Foreskin keratinocyte (primary cell): ENCODE measurements at places on chromosomes 3 and 15.

- no peak for DNase-seq
Measured at GRCh38 chr15:60767134-60767824, 288.3 kb upstream of the ICE2 start.

DNA sequence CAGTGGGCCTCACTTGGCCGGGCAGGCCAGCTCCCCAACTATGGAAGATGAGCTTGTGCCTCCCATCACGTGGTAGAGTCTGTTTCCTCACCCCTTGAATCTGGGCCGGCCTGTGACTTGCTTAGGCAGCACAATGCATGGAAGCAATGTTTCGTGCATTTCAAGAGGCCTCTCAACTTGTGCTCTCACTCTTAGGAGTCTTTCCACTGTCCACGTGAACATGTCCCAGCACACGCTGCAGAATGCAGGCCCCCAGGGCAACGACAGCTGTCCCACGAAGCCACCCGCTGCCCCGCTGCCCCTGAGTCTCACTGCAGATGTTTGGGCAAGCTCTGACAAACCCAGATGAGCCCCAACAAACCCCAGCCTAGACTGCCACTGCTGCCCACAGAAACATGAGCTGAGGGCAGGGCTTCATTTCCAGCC lies 27.2 kb upstream of the SLC41A3 start:
- no peak for DNase-seq

- no peak for DNase-seq
Measured at GRCh38 chr15:61157933-61158332, 71.2 kb downstream of the RORA start.

GRCh38 chr3:128911911-128912310 lies 32.5 kb downstream of the ACAD9 start:
- no peak for DNase-seq

DNA sequence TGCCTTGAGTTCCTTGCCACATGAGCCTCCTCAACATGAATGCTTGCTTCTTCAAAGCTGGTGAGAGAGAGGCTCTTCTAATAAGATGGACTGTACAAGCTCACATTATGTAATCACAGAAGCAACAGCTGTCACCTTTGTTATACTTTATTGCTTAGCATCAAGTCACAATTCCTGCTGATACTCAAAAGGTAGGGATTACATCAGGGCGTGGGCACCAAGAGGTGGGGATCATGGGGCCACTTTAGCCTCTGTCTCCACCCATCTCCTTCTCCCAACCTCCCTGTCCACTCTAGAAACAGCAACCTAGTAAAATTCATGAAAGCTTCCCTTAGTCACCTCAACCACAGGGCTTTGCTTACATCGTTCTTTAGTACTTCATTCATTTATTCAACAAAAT lies 95.9 kb downstream of the FAM43A start:
- no peak for DNase-seq

GRCh38 chr3:169792359-169792758 lies 19.2 kb downstream of the MYNN start:
- DNase-seq: no peak

DNA sequence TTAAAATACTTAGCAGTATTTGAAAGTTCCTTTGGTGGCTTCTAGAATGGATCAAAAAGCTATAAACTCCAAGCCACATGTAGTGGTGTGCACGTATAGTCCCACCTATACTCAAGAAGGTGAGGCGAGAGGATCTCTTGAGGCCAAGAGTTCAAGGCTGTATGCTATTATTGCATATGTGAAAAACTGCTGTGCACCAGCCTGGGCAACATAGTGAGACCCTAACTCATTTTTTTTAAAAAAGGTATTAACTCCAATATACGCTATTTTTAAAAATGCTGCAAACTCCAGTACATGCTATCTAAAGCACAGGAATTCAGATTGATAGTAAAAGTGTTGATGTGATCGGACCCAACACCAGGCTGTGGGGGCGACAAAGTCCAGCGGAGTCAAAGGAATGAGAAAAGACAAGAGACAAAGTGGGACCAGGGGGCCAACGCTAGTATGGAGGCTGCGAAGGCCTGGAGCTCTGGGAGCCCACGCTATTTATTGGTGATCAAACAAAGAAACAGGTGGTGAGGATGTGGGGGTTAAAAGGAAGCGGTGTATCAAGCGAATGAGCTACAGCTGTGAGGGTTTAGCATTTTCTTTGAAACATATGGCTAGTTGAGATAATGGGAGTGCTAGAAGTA lies 66.6 kb downstream of the ARIH1 start:
- DNase-seq: no peak

DNA sequence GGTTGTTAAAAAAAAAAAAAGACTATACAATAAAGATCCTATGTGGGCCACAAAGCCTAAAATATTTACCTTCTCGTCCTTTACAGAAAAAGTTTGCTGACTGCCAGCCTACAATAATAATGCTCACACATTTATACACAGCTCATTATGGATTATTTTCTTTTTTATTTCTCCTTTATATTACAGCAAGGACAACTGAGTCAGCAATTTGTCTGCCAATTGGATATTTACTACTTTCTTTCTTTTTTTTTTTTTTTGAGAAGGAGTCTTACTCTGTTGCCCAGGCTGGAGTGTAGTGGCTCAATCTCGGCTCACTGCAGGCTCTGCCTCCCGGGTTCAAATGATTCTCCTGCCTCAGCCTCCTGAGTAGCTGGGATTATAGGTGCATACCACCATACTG lies 142.2 kb downstream of the EBLN2 start:
- DNase-seq: no peak

GRCh38 chr3:147413686-147414389 lies 4.7 kb downstream of the ZIC1 start:
- no peak for DNase-seq

GRCh38 chr3:99833617-99834205 lies 16.0 kb downstream of the CMSS1 start:
- DNase-seq: no peak

DNA sequence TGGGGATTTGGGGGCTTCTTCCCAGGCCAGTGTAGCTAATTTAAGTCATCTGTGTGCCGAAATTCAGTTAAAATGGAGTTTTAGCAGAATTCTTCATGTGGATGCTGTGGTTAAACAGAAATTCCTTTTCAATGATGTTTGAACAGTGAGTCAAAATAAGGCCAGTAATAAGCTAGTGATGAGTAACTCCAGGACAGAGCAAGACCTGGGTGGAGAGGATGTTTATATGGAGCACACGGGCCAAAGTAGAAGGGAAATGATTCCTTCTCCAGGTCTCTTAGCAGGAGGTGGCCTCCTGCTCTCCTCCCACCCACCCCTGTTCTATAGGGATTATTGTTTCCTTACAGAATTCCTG lies 31.9 kb upstream of the UACA start:
- peak; percentile 66 for DNase-seq

GRCh38 chr3:54510506-54510905 lies 388.2 kb downstream of the CACNA2D3 start:
- no peak for DNase-seq

DNA sequence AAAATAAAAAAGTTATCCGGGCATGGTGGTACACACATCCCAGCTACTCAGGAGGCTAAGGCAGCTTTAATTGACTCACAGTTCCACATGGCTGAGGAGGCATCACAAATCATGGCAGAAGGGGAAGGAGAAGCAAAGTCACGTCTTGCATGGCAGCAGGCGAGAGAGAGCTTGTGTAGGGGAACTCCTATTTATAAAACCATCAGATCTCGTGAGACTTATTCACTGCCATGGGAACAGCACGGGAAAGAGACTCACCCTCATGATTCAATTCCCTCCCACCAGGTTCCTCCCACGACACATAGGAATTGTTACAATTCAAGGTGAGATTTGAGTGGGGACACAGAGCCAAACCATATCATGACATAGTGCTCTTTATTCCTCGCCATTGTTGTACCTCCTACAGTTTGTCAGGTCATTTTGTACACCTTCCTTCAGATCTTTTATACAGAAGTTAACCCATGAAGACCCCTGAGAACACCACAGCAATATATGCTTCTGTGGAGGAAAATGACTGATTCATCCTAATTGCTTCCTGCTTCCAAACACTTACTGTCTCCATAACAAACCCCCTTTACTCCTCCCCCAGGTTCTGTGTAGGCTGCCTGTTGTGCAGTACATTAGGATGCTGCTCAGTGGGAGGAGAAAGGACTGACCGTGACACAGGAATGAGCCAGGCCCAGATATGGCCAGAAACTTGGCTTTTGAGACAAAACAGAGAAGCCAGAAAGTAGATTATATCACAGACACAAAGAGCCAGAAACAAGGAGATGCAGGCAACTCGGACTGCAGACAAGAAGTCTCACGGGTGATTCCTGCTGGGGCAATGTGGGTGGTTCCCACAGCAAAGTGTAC lies 67.9 kb upstream of the HEG1 start:
- DNase-seq: no peak

- no peak for DNase-seq
Measured at GRCh38 chr3:13494463-13495350, 14.6 kb downstream of the HDAC11 start.

DNA sequence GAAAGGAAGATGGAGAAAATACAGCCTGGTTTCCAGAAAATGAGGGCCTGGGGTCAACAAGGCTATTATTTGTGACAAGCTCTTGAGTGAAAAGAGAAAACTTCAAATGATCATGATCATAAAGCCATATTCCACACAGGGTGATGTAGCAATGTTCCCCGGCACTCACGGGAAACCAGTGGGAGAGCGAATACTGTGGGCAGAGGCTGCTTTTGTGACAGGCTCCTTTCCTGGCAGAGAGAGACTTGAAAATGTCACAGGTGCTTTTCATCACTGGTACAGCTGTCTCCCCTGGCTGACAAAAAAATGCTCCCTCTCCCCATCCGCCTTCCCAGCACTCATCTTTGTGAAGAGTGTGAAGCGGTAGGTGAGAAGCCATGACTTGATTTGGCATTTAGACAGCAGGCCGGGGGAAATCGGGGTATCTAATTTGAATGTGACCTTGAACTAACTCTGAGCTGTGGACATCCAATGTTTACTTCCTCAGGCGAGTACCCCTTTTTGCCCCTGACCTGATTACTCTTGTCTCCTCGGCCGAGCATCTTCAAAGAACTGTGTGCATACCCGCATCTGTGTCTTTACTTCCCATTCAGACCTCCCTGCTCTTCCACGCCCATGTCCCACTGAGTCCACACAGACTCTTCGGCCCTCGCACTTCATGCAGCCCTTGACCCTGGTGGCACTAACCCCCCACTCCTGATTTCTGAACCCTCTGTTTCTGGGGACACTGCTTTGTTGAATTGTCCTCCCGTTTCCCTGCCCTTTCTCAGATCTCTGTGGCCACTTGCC lies 23.2 kb downstream of the CA12 start:
- no peak for DNase-seq

DNA sequence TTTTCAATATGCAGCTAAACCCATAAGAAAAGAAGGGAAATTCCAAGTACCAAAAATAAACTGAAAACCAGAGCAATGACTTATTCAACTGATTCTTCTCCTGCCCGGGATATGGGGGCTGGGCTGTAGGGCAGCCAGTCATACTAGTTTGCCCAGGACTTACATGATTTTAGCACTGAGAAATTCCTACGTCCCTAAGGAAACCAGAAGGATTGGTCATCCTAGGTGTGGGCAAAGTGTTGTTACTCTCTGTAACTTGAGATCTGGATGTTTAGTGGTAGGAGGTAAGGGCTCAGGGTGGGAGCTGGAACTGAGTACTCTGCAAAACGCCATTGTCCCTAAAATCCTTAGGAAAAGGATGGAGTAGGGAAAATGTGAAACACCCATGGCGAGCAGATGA lies 1.2 kb upstream of the DAZL start:
- peak; percentile 58 for DNase-seq

- DNase-seq: no peak
Measured at GRCh38 chr3:170277833-170278580, 55.8 kb downstream of the PRKCI start.

GRCh38 chr3:126341755-126342150 lies 15.5 kb downstream of the KLF15 start:
- no peak for DNase-seq

GRCh38 chr15:80466543-80466942 lies 62.4 kb downstream of the ARNT2 start:
- DNase-seq: no peak

DNA sequence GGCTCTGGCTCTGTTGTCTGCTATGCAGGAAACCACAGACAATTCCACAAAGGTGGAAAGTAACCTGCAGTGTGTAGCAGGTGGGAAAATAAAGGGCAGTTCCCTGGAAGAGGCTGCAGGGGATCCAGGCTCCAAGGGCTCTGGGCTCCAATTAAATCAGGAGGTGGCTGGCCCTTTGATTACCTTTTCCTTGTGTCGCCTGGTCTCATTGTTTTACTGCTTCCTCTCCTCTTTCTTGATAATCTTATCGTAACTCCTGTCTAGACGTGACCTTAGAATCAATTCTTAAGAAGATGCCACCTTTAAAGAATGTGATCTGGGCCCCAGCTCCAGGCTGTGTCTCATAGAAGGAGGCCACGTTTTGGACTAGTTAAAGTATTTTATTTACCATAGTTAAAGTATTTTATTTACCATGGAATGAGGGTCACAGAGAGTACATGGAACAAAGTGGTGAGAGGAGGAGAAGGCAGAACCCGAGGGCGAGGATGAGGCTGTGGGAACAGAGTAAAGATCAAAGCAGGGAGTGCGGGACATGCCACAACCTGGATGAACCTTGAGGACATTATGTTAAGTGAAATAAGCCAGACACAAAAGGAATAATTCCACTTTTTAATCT lies 237.5 kb upstream of the STT3B start:
- no peak for DNase-seq

DNA sequence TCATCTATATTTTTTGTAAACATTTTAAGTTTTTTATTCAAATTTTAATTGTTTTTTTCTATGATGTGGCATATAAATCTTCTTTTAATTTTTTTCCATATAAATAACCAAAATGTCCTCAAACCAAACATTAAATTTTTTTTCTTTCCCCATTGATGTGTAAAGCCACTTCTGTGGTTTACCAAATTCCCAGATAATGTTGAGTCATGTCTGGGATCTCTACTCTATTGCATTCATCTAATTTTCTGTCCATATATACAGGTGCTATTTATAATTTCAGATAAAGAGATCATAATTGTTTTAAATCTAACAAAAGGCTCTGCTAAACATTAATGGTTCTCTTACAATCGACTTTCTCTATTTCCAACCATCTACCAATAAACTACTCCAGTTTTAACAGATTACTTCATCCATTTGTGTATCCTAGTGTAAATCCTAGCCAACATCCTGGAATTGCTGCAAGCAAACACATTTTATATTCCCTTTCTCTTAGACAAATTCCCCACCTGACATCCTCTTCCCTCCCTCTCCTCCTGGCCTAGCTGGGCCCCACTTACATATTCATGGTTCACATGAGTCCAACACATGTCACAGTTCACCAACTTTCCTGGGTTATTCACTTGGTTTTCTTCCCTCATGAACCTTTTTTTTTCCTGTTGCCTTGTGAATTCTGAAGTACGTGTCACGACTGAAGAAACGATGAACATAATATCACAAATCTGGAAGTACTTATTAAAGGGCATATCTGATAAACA lies 368.0 kb upstream of the AGTR1 start:
- no peak for DNase-seq
